ENCODE measurements at places on chromosomes 16 and 17.
A peak's percentile ranks its signal among the peaks of the same experiment; 100 is the strongest.

- no peak for DNase-seq
These were observed 1.8 kb downstream of the PLLP start for GRCh38 chr16:57282510-57283213.

GRCh38 chr17:70642059-70642458, 472.7 kb downstream of the KCNJ2 start:
- DNase-seq: no peak

DNA sequence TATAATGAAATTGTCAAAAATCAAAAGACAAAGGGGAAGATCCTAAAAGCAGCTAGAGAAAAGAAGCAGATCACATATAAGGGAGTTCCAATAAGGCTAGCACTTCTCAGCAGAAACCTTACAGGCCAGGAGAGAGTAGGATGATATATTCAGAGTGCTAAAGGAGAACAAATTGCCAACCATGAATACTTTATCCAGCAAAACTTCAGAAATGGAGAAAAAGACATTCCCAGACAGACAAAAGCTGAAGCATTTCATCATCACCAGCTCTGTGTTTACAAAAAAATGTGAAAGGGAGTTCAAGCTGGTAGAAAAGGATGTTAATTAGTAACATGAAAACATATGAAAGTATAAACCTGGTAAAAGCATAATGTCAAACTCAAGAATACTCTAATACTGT, 37.4 kb downstream of the CDR2 start:
- no peak for DNase-seq

- DNase-seq: no peak
These were observed 81.2 kb downstream of the RBFOX3 start for GRCh38 chr17:79529661-79530081.

DNA sequence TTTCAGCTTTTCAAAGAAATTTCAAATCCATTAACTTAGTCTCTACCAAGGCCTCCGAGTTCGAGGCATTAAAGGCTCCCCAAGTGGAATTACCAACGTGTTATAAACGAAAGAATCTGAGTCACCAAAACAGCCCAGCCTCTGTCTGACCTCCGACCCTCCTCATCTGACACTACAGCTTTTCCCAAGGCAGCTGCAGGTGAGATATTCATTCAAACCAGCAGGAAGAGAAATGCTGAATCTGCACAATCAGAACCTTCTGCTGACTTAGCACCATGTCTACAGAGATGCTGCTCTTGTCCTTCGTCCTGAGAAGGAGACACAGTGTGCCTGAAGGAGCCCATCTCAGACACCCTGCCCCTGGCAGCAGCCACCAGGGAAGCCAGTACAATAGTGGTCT, 30.5 kb downstream of the GRIN2A start:
- no peak for DNase-seq

- no peak for DNase-seq
These were observed 15.2 kb upstream of the MARCHF10 start for GRCh38 chr17:62823111-62823893.

DNA sequence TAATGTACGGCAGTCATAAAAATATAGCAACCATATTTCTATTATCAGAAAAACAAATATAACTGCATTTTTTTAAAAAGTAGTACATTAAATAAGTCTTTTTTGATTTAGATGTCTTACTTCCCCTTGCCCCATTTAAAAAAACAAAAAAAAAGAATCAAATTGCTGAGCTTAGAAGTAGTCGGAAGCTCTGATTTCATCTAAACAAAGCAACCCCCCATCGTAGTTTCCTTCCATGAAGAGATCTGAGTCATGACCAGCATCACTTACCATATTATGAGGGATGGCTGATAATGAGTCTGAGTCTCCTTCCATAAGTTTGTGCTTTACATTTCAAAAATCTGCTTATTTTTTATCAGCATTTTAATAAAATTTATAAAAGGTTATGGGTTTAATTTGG, 86.2 kb downstream of the ITFG1 start:
- DNase-seq: no peak

GRCh38 chr17:4766723-4767122, 5.0 kb upstream of the TM4SF5 start:
- DNase-seq: no peak

GRCh38 chr16:24758373-24758772, 28.9 kb downstream of the TNRC6A start:
- no peak for DNase-seq

- DNase-seq: no peak
These were observed 15.9 kb upstream of the C16orf95 start for GRCh38 chr16:87333101-87333500.

DNA sequence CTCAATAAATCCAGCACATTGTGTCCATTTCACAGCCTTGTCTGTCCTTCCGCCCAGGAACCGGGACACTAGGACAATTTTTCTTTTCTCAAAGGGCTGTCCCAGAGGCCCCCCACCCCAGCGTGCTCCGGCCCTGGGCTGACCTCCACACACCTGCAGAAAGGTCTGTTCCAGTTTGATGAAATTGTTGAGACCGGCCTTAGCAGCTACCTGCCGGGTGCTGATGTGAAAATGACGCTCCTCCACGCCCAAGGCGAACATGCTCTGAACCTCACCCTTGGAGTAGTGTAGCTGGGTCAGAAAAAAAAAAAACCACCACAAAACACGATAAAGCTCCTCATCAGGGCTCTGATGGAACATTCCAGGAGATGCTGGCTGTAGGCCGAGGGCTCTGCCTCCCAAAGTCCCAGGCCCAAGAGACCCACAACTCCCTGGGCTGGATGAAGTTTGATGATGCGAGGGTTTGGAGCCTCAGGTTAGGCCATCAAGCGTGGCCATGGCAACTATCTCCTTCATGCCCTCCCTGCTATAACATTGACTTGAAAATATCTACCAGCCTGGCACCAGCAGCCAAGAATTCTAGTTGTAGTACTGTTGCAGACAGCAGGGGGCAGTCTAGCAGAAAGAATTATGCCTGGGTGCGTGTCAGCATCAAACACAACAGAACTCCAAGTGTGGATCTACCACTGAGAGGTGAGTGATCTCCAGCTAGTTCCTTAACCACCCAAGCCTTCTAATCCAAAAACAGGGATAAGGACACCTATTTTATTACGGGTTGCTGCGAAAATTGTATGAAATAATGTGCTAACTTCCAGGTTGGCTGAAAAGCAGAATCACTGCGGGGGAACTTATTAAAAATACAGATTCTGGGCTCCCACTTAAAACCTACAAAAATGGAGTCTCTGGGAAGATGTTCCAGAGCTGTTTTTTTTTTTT, 62.1 kb downstream of the RMI2 start:
- peak; percentile 38 for DNase-seq

GRCh38 chr17:48603959-48604769, 622 bp downstream of the HOXB6 start:
- DNase-seq: no peak

DNA sequence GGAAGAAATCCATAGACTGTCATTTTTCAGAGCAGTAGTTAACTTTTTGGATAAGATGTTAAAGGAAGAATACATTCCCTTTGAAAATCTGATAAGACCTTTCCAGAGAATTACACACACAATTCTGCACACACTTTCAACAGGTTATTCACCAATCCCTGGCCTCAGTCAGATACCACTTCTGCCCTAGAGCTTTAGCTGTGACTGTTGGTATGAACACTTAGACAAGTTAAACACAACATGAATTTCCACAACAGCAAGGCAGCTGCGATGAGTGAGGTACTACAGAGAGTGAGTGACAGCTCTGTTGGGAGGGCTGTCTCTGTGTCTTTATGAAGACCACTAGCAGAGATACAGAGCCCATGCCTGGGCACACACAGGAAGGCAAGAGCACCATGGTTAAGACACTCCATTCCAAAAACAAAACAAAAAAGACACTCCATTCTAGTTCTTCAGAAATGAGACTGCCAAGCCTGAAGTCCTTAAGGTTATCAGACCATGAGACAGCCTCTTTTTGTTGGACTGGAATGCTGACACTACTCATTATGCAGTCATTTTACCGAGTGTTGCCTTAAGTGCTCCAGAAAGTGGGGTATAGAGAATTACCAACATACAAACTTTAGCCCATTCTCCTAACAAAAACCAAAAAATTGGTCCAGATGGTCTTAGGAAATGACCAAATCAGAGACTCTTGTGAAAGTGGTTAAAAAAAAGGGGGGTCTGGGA, 42.4 kb downstream of the TOM1L2 start:
- no peak for DNase-seq

- no peak for DNase-seq
These were observed 9.6 kb upstream of the ZFHX3 start for GRCh38 chr16:73057291-73058210.

- no peak for DNase-seq
These were observed 33.2 kb upstream of the MPHOSPH6 start for GRCh38 chr16:82203198-82203597.

DNA sequence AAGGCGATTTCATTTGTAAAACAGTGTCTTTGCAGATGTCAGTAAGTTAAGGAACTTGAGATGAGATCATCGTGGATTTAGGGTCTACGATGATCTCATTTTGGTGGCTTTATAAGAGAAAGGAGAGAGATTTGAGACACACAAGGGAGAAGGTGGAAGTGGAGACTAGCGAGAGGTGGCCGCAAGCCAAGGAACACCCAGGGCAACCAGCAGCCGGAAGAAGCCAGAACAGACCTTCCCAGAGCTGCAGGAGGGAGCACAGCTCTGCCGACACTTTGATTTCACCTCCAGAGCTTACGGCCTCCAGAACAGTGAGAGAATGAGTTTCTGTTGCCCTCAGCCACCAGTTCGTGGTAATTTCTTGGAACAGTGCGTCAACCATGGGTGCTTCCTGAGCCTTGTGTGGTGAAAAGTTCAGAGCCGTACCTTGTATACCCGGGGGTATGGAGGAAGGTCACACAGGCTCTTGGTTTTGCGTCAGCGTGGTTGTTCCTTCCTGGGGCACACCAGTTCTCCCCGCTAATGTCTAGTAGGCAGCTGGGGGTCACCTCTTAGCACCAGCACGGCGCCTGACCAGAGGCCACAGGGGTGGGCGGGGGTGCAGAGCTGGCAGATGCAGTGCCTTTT, 12.9 kb upstream of the SEC14L1 start:
- no peak for DNase-seq

DNA sequence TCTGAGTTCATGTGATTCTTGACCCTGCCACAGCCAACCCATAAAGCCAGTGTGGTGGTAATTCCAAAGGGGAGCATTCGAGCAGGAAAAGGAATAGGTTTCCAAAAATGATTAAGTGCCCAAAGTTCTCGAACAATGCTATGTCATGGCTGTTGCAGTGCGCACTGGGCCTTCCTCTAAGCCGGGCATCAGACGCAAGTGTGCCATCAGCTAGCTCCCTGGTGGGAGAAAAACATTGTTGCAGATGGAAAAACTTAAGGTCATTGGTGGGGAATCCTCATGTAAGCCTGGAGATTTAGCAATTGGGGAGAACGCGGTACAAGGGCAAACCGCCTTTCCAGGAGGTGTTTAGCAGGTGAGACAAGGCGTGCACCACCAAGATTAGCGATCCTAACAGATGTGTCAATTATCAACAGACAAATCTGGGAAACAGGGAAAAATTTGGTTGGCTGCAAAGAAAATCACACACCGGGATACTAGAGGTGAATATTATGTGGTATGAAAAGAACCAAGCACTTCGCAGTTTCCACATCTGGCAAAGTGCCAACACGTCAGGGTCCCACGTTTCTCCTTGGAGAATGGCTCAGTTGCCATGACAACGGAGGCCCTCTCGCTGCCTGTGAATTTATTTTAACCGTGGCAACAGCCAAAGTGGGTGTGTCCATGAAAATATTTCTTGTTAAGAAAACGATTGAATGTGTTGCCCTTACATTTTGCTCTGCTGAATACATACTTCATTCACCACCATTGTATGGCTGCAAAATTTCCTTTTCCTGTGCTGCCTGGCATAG, 118.5 kb upstream of the CACNG5 start:
- no peak for DNase-seq

DNA sequence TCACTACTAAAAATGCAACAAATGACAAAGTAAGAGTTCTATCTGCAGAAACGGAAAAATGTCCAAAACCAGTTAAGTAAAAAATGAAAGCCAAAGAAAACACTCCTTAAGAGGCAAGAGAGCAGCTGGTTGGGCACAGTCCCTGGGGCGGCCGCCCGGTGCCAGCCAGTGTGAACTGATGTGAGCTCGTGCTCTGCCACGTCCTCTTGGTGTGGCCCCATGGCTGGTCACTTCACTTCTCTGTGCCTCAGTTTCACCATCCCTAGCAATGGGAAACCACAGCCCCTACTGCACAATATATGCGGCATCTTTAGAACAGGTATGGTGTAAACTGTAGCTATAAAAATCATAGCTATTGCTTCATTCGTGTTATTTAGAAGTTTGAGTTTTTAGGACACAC, 21.2 kb downstream of the USP36 start:
- DNase-seq: no peak

GRCh38 chr17:27743281-27743885, 56.9 kb downstream of the NOS2 start:
- no peak for DNase-seq

- no peak for DNase-seq
These were observed 78.5 kb upstream of the C16orf82 start for GRCh38 chr16:26988186-26988585.

DNA sequence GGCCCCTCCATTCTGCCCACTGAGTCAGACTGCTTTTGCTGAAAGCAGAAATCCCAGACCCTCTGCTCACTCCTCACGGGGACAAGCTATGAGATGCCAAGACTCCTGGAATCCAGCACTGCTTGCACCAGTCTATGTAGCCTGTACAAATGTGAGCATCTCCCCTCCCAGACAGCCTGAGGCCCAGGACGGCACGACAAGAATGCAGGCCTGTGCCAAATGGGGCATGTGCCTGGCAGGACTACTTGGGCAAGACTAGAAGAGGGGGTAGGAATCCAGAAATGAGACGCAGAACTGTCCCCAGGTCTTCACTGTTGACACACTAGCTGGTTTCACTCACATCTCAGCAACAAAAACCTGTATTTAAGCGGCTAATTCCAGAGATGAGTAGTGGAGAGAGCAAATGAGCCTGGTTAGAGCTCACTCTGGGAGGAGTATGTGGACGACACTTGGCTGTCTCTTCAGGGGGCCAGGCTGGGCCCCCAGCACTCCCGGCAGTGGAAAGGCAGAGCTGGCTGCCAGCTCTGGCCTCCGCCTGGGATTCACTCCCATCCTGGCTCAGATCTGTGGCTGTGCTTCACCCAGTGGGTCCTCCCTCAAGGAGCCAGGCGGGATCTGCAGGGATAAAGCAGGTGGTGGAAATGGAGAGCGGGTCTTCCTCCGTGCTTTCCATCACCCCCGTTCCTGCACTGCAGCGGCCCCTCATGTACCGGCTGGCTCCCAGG, 2.9 kb upstream of the MYO1C start:
- DNase-seq: no peak

GRCh38 chr16:13552062-13552959, 367.6 kb upstream of the ERCC4 start:
- DNase-seq: no peak

- DNase-seq: no peak
These were observed 527 bp downstream of the UNC45B start for GRCh38 chr17:35148144-35148543.

Data from stimulated activated CD4-positive, alpha-beta T cell treated with anti-CD3 and anti-CD28 coated beads, Interleukin-1b, Interleukin-23, amount 100 ng/mL, for 1 hour (primary cell).